ENCODE measurements at places on chromosomes 6 and 20.
A peak's percentile ranks its signal among the peaks of the same experiment; 100 is the strongest.

DNA sequence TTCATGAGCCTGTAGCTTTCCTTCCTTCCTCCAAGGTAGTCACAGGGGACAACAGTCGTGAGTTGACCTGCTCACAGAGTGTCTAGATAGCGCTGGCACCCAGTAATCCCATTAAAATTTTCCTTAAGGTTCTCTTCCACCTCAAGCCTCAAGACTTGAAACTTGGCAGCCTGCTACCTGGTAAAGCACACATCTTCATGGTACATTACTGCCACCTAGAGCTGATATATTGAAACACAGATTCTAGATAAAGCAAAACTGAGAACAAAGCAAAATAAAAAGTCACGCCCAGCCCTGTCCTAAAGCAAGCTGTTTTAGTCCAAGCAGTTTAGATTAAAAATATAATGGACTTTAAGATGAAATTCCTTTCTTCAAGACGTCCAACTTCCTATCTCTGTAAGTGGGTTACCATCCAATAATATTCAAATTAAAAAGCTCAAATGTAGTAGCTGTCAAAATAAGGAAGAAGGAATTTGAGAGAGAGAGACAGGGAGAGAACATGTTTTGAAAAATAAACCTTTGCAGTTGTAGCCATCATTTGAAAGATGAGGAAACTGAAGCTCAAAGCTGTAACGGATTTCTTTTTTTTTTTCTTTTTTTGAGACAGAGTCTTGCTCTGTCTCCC is 50.7 kb upstream of the CD83 start:
- DNase-seq, result peak; percentile 58

- DNase-seq, result no peak
Observed at GRCh38 chr6:14275493-14275851, 157.9 kb downstream of the CD83 start.

DNA sequence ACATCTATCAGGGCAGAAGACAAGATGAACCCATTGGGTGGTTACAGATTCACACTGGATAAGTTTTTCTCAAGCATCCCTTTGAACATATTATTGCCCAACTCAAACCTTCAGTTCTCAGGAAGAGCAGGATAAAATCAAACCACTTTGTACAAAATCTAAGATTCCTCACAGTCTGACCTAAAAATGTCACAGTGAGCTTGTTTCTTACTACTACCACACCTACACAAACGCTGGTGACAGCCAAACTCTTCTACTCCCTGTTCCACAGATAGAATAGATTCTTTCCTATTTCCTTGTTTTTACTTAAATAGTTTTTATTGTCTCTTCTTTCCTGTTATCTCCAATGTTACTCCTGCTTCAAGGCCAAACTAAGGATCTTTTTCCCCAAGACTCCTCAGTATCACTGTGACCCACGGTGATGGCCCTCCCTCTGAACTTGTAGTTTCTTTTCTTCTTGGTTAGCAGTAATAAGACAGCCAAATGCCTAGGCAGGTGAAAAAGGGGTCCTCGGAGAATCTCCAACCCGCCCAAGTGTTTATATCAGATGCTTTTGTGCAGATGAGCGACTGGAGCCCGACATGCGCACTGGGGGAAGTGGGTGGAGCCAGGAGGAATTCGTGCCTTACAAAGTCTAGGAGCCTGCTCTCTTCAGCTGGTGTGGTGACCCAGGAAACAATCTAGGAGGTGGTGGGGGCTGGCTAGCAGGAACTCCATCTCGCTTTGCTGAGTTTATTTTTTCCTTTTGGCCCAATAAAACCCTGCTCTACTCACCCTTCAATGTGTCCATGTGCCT is 53.4 kb downstream of the SEL1L2 start:
- DNase-seq, result no peak

DNA sequence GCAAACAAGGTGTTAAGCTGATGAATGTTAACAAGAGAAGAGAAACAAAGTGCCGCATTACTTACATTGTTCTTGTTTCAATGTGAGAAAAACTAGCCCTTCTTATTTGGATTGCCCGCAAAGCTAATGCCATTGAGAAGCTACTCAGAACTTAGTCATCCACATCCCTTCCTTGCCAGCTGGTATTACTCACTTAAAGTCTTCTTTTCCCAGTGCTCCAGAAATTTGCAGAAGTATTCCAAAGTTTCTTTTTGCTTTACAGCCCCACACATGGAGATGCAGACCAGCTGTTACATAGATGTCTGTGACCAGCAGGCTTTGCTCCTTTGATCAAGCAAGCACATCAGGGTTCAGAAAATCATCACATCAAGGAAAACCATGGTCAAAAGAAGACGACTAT is 529.0 kb downstream of the TBC1D32 start:
- no peak for DNase-seq

- DNase-seq, result peak; percentile 4
Observed at GRCh38 chr20:29873946-29874345, 1383.5 kb upstream of the DEFB115 start.

- DNase-seq, result no peak
Observed at GRCh38 chr6:116894669-116895068, 17.6 kb downstream of the RFX6 start.

DNA sequence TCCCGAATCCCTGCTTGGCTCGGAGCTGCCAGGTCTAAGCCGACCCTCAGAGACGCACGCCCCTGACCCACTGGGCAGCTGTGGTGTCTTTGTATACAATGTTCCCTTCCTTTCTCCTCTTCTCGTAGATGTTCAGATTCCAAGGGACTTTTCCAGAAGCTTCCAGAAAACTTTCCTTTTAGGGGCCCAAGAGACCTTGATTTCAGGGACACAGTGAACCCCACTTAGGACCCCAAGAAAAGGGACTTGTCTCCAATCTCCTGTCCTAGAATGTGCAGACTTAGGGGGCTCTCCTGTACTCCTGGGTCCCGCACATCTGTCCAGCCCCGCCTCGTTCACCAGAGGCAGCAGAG is 103.5 kb downstream of the EDN3 start:
- DNase-seq, result no peak

DNA sequence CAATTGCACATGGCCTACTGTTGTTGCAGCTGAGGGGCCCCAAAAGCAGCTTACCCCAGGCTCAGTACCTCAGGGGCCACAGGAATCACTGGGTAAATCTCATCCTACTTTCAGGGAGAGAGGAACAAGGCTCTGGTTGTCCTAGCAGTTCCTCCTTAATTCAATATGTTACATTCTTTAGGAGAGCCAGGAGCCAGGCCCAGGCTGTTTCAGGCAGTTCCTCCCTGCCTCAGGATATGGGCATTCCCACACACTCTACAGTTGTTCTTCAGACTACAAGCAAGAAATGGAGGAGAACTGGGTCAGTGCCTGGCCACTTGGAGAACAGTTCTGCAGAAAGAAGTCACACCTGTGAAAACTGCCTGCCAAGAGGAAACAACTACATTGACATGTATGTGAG is 9.6 kb upstream of the BTN3A2 start:
- peak; percentile 31 for DNase-seq

DNA sequence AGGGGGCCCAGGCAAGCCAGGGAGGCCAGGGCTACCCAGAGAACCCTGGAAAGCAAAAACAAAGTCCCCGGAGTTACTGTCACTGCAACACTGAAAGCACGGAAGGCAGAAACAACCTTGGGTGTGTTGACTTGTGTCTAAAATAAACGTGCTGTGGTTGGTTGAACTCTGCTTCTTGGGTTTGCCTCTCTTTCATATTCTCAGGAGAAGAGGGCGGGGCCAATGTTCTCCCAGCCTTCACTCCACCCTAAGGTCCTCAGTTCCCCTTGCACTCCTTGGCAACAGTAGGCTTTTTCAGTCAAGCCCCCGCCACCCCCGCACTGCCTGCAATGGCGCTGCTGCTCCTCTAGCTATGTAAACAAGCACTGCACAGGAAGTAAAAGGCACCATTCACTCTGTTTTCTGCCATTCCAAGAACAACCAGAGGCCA is 60.9 kb downstream of the COL9A1 start:
- DNase-seq, result no peak

DNA sequence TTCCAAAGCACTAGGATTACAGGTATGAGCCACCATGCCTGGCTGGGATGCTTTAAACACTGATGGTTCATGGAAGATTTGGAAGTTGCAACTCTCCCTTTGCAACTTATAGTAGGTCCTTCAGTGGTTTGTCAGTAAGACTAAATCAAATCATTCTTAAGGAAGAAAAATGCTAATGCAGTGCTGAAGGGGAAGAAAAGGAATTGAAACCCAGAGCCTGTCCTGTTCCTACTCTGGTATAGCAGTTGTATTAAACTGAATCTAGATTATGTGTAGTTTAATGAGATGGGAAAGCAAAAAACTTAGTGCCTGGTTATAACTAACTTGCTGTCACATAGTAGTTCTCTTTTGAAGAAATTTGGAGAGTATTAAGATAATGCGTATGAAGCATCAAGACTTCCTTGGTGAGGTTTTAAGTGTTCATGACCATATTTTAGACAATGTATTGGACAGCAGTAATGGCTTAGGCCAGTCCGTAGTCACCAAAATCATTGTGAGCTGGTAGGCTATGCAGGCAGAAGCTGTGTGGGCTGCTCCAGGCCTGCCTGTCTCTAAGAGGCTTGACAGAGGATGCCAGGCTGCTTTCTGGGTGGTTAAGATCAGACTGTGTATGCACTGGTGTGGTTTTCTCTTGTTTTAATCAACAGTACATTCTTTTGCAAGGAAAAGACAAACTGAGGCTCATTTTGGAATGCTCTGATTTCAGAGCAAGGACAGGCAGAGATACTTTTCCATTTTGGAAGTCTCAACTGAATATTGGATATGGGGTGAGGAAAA is 14.0 kb downstream of the PAQR8 start:
- no peak for DNase-seq

- no peak for DNase-seq
Observed at GRCh38 chr6:157490611-157491269, 109.8 kb downstream of the ZDHHC14 start.

- DNase-seq, result peak; percentile 34
Observed at GRCh38 chr6:35686873-35687555, 1.7 kb downstream of the FKBP5 start.

GRCh38 chr6:10867952-10868351 is 13.9 kb downstream of the GCM2 start:
- DNase-seq, result no peak

- DNase-seq, result no peak
Observed at GRCh38 chr20:24337069-24337468, 132.4 kb upstream of the SYNDIG1 start.

GRCh38 chr20:59406446-59406845 is 106.0 kb downstream of the EDN3 start:
- no peak for DNase-seq

- peak; percentile 85 for DNase-seq
Observed at GRCh38 chr6:108254433-108255410, 6.1 kb downstream of the SNX3 start.

DNA sequence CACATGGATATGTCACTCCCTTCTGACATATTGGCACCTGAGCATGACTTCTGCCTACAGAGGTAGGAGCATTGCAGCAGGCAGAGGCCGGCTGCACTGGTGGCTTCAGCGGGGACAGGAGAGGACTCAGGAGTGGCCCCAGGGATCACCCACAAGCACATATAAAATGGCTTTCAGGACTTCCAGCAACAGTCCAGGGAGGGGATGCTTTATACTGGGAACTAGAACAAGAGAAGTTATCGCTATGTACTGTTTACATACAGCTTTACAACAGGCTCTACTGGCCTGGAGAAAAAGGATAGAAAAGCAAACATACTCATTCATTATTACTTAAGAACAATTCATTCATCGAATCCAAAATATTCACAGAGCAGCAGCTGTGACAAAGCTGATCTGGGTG is 337.8 kb downstream of the THBS2 start:
- no peak for DNase-seq

DNA sequence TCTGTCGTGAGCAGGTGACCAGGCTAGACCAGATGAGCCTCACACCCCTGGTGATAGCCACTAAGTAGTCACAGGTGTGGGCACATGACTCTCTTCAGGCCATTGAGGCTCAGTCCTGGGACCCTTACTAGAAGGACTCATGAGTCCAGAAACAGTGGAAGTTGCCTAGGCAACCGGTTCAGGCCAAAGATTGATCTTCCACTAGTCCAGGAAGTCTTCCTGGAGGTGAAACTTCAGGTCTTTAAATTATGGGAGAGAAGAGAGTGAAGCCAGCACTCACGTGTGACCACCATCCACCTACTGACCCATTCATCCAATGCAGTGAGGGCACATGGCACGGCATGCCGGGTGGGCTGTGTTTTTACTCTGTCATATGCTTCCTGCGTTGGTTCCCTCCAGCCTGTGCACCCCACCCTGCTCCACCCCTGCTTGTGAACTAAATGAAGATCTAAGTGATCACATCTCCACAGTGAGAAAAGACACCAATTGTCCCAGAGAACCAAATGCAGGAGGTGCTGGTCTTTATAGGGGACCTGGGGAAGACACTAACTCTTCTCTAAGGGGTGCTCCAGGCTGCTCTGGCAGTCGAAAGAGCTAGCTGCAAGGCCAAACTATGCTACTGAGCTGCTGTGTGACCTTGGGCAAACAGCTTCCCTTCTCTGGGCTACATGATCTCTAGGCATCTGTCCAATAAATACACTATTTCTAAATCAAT is 12.5 kb upstream of the STX16 start:
- DNase-seq, result no peak

- no peak for DNase-seq
Observed at GRCh38 chr6:19472850-19473249, 364.3 kb upstream of the ID4 start.

GRCh38 chr6:96521306-96521643 is 331 bp upstream of the UFL1 start:
- no peak for DNase-seq
